ENCODE measurements at places on chromosomes 12 and 14.

DNA sequence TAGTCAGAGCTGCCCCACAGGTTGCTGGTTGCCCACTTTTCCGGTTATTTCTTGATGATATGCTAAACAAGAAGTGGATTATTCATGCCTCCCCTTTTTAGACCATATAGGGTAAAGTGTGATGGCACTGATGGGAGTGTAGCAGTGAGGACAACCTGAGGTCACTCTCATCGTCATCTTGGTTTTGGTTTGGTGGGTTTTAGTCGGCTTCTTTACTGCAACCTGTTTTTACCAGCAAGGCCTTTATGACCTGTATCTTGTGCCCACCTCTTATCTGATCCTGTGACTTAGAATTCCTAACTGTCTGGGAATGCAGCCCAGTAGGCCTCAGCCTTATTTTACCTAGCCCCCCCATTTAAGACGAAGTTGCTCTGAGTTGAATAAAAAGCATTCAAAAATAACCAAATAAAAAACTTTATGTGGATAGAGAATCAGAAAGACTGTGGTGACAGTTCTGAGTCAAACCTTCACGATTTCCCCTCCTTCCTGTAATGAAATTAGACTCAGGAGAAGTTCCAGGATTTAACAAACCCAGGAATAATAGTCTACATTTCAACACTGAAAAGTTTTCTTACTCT lies 144.2 kb downstream of the PAWR start:
- DNase-seq: no peak

GRCh38 chr12:3035815-3036702 lies 41.1 kb upstream of the TSPAN9 start:
- peak; percentile 70 for DNase-seq

GRCh38 chr12:126488806-126489205 lies 1423.6 kb downstream of the AACS start:
- DNase-seq: no peak

DNA sequence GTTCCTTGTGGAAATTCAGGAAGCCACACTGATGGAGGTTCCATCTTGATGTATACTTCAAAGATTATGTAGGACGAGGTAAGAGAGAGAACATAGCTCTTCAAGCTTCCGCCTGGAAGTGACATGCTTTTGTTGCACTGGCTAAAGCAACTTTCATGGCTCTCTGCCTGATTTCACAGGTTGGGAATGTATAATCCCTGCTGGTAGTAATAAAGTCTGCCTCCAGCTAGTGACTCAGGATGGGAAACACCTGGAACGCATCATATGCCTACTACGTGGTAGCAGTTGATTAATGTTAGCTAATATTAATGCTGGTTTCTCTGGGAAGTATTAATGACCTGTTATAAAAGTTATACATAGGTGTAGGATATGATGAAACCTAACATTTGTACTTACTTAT lies 71.1 kb downstream of the PELI2 start:
- DNase-seq: no peak

- no peak for DNase-seq
These were observed 99.0 kb downstream of the ESR2 start for GRCh38 chr14:64195199-64195598.

- no peak for DNase-seq
These were observed 757.7 kb upstream of the TMEM132C start for GRCh38 chr12:127509066-127509778.

DNA sequence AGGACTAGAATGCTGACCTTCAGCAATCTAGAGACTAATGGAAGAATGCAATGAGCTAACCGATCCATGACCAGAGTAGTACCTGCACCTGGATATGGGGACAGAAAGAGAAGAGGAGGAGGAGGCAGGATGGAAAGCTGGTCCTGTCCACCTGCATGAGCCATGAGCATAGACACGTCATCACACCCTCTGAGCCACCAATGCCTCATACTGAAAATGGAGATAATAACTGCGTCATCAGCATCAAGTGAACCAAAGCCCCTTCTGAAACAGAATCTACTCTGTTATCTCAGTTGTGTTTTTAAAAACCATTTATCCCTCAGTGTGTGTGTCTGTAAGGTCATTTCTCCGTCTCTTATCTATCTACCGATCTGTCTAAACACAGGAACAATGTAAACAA lies 327.0 kb downstream of the BCL11B start:
- no peak for DNase-seq

- no peak for DNase-seq
These were observed 19.9 kb downstream of the PPP2R5C start for GRCh38 chr14:101781240-101782061.

DNA sequence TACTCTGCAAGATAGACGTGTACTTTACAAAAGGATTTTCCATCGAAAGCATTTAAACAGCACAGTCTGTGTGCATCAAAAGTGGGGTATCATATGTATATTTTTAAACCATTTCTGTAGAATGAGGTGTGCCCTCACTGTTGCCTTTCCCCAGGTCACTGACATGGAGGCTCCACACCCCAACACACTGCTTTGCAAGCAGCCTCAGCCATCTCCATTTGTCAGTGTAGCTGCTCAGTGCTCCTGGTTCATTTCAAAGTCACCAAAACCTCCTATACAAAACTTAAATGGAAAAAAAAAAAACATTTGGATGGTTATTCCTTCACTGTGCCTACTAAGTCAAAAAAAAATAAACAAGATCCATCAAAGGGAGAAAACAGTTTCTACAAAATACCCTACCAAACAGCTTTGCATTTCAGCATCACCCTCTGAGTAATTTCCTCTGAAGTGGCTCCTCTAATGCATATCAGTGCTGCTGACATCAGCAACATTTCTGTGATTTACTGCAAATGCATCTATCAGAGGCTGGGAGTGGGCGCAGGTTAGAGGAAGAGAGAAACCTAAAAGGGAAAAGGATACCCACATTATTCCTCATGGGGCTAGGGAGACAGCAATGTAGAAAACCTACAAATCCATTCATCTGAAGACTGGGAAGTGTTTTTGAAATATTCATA lies 46.0 kb downstream of the KCNK10 start:
- no peak for DNase-seq

GRCh38 chr12:93135286-93136239 lies 206.5 kb upstream of the EEA1 start:
- DNase-seq: no peak

GRCh38 chr12:125083072-125083471 lies 17.8 kb downstream of the AACS start:
- no peak for DNase-seq

- DNase-seq: no peak
These were observed 2.8 kb downstream of the TSHR start for GRCh38 chr14:80958226-80958625.

GRCh38 chr14:96421236-96421635 lies 29.3 kb downstream of the AK7 start:
- DNase-seq: no peak

DNA sequence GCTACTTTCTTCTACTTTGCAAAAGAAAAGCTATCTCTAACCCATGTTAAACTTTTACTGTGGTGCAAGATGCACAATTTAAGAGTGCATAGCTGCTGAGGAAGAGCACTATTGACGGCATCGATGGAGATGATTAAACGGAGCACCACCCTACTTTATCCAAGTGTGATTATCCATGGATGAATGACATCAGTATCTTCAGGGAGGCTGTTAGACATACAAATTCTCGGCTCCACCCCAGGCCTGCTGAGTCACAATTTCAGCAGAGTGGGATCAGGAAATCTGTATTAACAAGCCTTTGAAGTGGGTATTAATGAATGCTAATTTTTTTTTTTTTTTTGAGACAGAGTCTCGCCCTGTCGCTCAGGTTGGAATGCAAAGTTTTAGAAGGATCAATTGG lies 16.2 kb downstream of the SLC2A14 start:
- no peak for DNase-seq

All from hippocampal formation (tissue), 2 donors.